Fibroblast of the conjunctiva (primary cell): ENCODE measurements at places on chromosomes 4 and X.

- DNase-seq = no peak
These were observed 307 bp downstream of the ATG4A start for GRCh38 chrX:108091878-108092291.

DNA sequence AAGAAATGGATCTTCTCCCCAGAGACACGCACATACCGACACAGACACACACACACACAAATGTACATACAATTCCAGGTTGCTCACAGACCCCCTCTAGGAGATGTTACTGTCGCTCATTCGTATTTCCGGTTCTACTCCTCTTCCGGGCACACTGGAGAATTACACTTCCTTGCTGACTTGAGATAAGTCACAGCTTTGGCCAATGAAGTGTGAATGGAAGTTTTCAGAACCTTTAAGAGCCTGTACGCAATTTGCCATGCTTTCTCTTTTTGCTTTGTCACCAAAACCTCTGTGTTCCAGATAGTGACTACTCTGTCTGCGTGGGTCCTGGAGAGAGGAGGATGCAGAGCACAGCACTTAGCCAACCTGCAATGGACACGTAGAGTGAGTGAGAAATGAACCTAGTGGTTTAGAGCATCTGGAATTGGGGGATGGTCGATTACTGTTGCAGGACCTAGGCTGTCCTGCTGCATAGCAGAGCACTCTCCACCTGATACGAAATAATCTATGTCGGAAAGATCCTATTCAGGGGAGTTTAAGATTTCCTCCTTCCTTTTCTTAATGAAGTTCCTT is 239.5 kb upstream of the TET2 start:
- DNase-seq = no peak

DNA sequence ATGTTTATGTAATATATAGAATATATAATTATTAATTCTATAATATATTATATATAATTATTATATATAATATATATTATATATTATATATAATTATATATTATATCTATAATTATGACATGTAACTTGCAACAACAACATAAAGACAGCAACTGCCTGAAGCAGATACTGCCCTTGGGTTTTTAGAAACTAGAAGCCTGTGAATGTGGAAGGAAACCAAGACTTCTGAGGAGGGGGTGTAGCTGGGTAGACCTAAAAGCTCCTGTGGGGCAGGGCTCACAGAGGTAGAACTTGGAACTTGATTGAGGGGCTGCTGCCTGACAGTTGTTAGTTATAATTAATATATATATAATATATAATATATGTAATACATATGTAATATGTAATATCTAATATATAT is 167.2 kb upstream of the SLIT2 start:
- DNase-seq = no peak

DNA sequence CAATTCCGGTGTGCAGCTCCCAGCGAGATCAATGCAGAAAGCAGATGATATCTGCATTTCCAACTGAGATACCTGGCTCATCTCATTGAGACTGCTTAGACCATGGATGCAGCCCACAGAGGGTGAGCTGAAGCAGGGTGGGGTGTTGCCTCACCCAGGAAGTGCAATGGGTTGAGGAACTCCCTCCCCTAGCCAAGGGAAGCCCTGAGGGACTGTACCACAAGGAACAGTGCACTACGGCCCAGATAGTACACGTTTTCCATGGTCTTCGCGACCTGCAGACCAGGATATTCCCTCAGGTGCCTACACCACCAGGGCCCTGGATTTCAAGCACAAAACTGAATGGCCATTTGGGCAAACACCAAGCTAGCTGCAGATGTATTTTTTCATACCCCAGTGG is 150.0 kb downstream of the TET2 start:
- no peak for DNase-seq

GRCh38 chr4:94240384-94240783 is 32.7 kb downstream of the SMARCAD1 start:
- DNase-seq = no peak

- DNase-seq = no peak
These were observed 210.7 kb upstream of the PRPS2 start for GRCh38 chrX:12580548-12580947.

DNA sequence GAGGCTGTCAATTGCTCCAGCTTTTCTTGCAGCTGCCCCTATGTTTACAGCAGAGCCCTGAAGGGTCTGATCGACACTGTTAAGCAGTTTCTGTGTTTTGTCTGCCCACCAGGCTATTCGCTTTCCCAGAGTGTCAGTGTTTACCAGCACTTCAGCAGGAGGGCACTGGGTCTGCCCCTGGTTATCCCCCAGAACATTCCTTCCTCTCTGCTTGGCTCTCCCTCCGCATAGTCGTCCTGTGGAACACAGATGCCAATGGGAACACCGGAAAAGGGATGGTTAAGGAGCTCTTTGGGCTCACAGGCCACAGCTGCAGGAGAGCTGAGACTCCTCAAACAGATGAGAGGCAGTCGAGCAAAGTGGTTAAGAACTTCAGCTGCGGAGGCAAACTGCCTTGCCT is 71.3 kb upstream of the FBXW7 start:
- no peak for DNase-seq

GRCh38 chr4:100681289-100681688 is 163.5 kb upstream of the EMCN start:
- no peak for DNase-seq

GRCh38 chr4:125780164-125780563 is 465.4 kb downstream of the FAT4 start:
- DNase-seq = peak; percentile 10

DNA sequence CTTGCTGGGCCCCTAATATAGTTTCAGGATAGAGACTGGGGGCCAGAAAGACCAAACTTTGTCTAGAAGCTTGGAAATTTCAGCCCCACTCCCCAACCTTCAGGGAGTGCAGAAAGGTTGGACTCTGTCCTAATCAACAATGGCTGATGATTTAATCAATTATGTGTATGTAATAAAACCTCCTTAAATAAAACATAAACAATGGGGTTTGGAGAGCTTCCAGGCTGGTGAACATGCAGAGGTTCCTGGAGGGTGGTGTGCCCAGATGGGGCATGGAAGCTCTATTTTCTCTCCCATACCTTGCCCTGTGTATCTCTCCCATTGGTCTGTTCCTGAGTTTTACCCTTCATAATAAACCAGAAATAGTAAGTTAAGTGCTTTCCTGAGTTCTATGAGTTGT is 174.2 kb downstream of the GC start:
- DNase-seq = no peak

GRCh38 chrX:39022106-39022505 is 220.8 kb downstream of the MID1IP1 start:
- DNase-seq = no peak

GRCh38 chr4:80566203-80566872 is 230.8 kb downstream of the CFAP299 start:
- DNase-seq = no peak

GRCh38 chr4:7043284-7044136 is at the start of gene TADA2B:
TSS of gene TADA2B (plus strand) at chr4:7043372. CDS start at chr4:7043580, 208 bp downstream.
- DNase-seq = no peak

GRCh38 chr4:119832776-119833175 is 204.2 kb upstream of the PDE5A start:
- DNase-seq = no peak

DNA sequence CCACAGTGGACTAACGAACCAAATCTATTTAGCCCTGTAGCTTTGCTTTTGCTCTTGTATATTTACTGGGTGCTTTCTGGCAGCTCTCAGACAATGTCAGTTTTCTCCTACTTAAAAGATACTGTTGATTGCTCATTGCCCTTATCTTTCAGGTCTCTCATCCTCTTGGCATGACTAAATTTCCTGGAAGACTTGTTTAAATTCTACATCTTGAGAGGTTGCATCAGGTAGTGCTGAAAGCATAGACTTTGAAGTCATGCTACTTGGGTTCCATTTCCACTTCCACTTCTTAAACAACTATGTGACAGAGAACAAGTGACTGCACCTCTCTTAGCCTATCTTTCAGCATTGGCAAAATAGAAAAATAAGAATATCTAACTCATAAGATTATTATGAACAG is 8.4 kb downstream of the TDO2 start:
- no peak for DNase-seq

- DNase-seq = peak; percentile 22
These were observed 423 bp downstream of the RPL39 start for GRCh38 chrX:119790977-119791436.

- DNase-seq = no peak
These were observed 66.7 kb downstream of the COQ2 start for GRCh38 chr4:83217721-83218522.

- peak; percentile 13 for DNase-seq
These were observed 424.5 kb upstream of the CTSO start for GRCh38 chr4:156378033-156378665.

DNA sequence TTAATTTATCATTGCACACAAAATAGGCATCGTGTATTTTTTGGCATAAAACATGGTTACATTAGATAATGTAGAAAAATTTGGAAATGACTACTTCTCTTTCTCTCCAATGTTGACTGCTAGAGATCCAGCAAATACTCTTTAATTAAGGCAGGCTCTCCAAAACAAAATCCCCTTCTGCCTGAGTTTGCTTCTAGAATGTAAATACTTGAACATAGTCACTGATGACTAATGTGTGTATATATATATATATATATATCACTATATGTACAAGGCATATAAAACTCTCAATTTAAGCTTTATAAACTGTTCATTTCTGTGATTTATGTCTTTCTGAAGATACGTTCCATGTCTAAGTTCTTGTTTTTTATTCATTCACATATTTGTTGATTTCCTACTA is 67.2 kb upstream of the CAMK2D start:
- DNase-seq = no peak

DNA sequence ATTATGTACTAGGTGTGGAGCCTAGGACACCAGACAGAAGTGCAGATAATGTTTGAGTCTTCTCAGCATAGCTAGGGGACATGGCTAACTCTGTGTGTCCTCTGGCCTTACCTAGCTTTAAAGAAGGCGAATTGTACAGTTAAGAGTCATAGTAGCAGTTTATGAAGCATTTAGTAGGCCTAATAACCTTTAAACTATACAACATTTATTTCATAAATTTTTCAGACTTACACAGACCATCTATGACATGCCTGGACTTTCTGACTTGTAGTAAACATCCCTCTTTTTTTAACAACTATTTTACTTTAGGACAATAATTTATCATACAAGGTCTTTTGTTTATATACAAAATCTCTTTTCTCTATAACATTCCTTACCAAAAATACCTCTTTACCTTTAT is 37.4 kb downstream of the ETNPPL start:
- no peak for DNase-seq

GRCh38 chrX:77937291-77937690 is 26.8 kb downstream of the ATP7A start:
- no peak for DNase-seq

- DNase-seq = no peak
These were observed 156.9 kb downstream of the TENM3 start for GRCh38 chr4:182400081-182400480.

- no peak for DNase-seq
These were observed at the start of gene MTMR1 for GRCh38 chrX:150692831-150693724. TSS of gene MTMR1 (plus strand) at chrX:150693396. CDS start at chrX:150693531, 135 bp downstream.

DNA sequence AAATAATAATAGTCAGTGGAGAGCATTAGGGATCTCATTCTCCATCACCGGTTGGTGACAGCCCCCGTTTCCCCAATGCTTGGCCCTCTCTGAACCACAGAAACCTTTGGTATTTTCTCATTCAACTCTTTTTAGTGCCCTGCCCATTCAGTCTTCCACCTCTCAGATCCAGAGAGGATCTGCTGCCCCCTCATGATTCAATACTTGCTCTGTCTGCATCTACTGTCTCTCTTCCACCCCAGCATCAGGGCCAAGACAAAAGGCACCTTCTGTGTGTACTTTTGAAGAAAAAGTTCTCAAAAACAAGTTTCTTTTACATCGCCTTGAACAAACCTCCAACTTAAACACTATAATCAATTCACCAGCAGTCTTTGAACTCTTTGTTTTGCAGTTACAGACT is 19.3 kb downstream of the CLTRN start:
- no peak for DNase-seq

DNA sequence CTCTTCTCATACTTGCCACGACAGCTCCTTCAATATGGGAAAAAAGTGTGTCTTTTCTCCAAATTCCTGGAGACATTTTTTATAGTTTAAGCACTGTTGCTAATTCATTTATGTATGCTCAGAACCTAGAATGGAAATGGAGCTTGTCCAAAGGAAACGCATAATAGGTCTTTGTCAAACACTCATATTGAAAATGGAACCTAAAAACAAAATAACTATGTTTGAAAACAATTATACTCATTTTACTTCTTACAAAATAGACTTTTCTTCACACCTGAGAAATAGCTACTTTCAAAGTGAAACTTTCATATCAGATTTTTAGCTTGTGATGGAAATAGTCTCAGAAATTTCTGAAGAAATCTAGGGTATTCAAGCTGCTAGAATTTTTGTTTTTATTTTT is 529.7 kb upstream of the BOD1L1 start:
- DNase-seq = no peak

GRCh38 chr4:138450546-138451275 is 208.6 kb upstream of the SLC7A11 start:
- DNase-seq = no peak

GRCh38 chr4:11743976-11744375 is 315.3 kb upstream of the HS3ST1 start:
- no peak for DNase-seq

- DNase-seq = no peak
These were observed 537.4 kb upstream of the MAGEB18 start for GRCh38 chrX:25600776-25601175.

GRCh38 chr4:35105486-35105885 is 1138.8 kb downstream of the ARAP2 start:
- no peak for DNase-seq

- peak; percentile 63 for DNase-seq
These were observed 45.9 kb downstream of the WDFY3 start for GRCh38 chr4:84920617-84921016.

DNA sequence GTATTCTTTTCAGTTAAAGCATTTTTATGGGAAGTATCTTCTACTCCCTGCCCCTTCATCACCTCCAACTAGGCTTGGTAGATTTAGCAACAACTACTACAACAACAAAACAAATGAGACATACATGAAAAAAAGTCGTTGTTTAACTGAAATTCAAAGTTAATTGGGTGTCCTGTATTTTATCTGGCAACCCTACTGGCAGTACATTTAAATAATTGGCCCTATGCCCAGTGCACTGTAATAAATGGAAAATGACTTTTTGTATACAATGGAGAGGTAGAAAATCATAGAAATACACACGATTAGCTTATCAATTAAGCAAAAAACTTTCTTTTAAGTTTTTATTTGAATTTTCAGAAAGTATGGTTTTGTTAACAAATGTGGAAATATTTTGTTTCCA is 21.4 kb upstream of the CLGN start:
- DNase-seq = no peak

DNA sequence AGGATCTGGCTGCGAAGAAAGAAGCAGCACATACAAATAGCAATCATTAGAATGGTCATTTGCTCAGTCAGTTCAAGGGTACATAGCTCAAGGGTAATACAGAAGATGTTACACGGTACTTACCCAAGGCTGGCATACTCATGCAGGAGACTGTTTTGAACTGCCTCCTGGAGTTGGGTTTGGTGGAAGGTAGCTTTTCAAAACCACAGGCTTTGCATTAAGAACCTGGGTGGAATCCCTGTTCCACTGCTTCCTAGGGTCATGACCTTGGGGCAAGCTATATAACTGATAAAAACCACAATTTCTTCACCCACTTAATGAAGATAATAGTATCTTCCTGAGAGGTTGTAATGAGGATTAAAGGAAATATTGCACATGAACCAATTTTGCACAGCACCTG is 36.5 kb downstream of the TBC1D9 start:
- DNase-seq = no peak

GRCh38 chr4:169987327-169988228 is 38.6 kb downstream of the MFAP3L start:
- no peak for DNase-seq
